ENCODE measurements at places on chromosomes 1 and 21. TPM values are rescaled to one million over a fixed set of nuclear protein-coding genes. Genes with fewer than 3 reads are reported as not detected.

GRCh38 chr1:65395887-65396612 is 24.4 kb upstream of the LEPR start:
- peak; percentile 39 for DNase-seq

The MAB21L3 gene
- 1.3 TPM for total RNA-seq

GRCh38 chr1:201636097-201636496 is 97.2 kb downstream of the NAV1 start:
- DNase-seq = no peak

DNA sequence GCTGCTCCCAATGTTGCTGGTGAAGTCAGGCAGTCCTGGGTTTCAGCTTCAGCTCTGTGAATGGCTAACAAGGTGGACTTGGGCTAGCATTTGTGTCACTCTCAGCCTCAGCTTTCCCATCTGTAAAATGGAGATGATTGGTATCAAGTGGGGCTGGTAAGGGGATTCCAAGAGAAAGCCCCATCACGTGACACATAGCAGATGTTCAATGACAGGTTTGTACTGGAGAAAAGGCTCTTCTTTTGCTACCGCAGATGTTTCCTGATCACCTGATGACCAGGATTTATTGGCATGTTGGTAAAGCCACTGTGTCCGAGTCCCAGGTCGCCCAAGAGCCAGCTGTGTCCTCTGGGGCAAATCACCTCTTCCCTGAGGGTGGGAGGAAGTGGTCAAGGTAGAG is 335.0 kb downstream of the MATN1 start:
- DNase-seq = no peak
